ENCODE measurements at places on chromosomes 16 and 17. TPM values are rescaled to one million over a fixed set of nuclear protein-coding genes. Genes with fewer than 3 reads are reported as not detected.
A peak's percentile ranks its signal among the peaks of the same experiment; 100 is the strongest.

DNA sequence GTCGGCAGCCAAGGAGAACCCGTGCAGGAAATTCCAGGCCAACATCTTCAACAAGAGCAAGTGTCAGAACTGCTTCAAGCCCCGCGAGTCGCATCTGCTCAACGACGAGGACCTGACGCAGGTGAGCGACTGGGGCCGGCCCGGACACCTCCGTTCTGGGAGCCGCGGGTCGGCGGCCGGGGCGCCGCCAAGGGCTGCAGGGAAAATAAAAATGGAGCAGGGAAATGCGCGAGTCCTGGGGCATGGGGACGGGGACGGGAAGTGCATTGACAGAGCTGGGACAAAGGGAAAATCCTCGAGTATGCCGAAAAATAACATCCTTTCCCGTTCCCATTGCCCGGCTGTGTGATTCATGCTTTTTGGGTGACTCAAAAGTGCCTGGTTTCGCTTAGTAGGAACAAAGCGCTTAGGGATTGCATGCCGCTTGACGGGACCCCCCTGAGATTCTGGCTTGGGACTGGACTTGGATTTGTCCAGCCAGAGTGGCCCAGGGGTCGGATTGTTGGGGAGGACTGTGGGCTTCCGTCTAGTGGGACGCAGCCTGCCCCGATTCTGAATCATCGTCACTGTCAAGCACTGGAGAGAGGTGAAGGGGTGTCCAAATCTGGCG is 699 bp downstream of the MPRIP start:
- DNase-seq = peak; percentile 70

DNA sequence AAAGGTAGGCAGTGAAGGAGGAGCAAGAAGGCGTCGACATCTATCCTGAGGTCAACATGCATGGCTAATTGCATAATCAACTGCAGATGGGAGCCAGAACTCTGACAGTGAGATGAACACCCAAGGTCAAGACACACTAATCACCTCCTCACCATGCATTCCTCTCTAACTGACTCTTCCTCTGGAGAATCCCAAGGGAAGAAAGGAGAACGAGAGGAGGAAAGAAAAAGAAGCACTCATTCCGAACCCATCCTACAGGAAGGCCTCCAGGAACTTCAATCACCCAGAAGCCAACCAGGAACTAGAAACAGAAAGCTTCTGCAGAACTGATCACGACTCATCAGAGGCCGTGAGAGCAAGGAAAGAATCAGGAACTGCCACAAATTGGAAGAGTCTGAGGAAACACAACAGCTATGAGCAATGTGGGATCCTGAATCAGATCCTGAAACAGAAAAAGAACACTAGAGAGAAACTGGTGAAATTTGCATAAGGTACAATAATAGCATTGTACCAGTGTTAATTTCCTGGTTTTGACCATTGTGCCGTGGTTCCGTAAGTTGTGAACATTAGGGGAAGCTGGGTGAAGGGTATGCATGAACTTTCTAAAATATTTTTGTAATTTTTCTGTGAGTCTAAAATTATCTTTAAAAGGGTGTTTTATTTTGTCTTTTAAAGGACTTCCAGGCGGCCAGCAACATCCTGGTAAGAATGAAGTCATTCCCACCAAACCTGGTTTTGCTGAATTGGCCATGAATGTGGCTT is 10.0 kb upstream of the BEAN1 start:
- no peak for DNase-seq

DNA sequence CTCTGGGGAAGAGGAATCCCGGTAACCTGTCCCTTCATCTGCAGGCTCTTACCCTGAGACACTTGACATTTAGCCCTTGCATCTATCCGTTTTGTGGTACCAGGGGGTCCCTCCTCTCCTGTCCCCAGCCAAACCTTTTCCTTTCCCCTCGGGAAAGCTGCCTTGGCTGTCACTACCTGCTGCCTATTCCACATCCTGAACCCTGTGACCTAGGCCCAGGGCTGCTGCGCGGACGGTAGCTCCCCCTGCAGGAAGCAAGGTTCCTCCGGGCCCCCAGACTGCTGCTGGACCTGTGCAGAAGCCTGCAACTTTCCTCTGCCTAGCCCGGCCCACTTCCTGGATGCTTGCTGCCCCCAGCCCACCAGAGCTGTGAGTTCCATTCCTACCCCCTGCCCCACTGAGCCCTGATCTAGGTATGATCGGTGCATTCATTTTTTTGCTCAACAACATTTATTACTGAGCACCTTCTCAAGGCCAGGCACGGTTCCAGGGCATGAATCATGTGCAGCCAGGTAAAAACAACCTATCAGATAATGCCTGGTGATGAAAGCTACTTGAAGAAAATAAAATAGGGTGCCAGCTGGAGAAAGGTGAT is 10.5 kb upstream of the ALDOA start:
- peak; percentile 73 for DNase-seq

Gene ZSCAN10
- not detected for total RNA-seq

Gene CA7
- not detected for total RNA-seq

DNA sequence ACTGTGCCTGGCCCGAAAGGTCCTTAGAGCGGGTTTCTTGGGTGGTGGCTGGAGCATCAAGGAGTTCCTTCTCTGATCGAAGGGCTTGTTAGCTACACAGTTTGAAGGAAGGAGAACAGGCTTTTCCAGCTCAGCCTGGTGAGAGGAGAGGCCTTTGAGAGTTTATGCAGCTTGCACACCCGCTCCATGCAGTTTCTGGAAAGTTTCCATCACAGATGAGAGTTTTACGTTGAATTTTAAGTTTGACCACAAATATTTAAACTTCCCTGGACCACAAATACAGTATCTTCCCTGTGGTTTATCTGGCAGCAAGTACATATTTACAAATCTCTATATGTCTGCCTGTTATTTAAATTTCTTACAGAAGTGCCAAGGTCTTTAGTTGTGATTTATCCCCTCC is 56.8 kb downstream of the HIC1 start:
- DNase-seq = no peak

DNA sequence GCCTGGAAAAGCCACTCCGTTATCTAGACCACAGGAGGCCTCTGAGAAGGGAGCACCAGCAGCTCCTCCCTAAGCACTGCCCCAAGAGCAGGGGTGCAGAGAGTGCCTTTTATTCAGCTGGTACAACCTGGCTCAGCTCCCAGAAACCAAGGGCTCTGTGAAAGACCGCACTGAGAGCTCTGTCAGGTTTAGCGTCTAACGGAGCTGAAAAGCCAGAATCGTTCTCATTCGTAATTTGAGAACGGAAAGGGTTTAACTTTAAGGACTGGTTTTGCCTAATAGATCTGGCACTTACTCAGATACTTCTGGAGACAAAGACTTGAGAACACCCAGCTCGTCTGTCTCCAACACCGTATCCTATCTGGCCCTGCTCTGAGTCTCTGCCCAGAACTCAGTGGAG is 13.5 kb downstream of the MPG start:
- DNase-seq = no peak

Gene OTOP3
- total RNA-seq = not detected

GRCh38 chr16:81798311-81799137 is 19.4 kb downstream of the PLCG2 start:
- peak; percentile 67 for DNase-seq

- no peak for DNase-seq
Observed at GRCh38 chr16:49740256-49740655, 115.7 kb downstream of the ZNF423 start.

Gene MEOX1
- 1.5 TPM for total RNA-seq

GRCh38 chr17:41548844-41549595 is 20.9 kb upstream of the KRT19 start:
- DNase-seq = peak; percentile 92

DNA sequence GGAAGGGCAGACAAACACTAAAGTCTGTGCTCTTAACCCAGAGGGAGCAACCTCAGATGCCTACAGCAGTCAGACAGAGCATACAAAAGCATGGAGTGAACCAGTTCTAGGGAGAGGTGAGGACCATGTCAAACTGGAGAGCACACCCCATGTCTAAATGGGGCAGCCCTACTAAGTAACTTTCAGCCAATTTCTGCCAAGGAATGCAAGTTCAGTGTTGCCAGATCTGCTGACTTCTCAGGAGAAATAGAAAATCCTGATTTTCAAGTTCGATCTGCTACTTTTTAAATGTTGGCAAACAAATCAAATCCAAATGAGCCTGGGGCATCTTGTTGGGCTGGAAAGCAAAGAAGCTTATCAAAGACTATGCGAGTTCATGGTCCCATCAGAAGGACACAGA is 17.5 kb upstream of the SCNN1B start:
- no peak for DNase-seq
